ENCODE measurements at places on chromosomes 4 and X.

- DNase-seq, result no peak
Observed at GRCh38 chr4:152265149-152265621, 270.7 kb downstream of the FBXW7 start.

GRCh38 chr4:76576824-76577223 is 141.8 kb downstream of the SHROOM3 start:
- DNase-seq, result no peak

GRCh38 chr4:116590648-116591047 is 494.7 kb downstream of the TRAM1L1 start:
- no peak for DNase-seq

DNA sequence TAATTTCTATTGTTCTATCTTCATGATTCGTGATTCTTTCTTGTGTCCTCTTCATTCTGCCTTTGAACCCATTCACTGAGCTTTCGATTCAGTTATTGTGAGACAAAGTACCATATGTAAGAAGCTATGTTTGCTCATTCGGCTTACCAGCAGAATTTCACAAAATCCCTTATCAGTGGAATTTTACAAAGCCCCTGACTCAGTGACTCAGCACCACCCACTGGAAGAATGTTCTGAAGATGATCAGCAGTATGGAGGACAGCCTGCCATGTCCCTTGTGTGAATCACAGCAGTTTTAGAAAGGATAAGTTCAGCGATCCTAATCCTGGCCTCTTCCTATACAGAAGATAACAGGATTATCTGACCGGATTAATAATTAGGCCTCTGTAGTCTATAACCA is 5.8 kb upstream of the UXT start:
- DNase-seq, result no peak

- no peak for DNase-seq
Observed at GRCh38 chr4:41146196-41146595, 68.1 kb downstream of the APBB2 start.

DNA sequence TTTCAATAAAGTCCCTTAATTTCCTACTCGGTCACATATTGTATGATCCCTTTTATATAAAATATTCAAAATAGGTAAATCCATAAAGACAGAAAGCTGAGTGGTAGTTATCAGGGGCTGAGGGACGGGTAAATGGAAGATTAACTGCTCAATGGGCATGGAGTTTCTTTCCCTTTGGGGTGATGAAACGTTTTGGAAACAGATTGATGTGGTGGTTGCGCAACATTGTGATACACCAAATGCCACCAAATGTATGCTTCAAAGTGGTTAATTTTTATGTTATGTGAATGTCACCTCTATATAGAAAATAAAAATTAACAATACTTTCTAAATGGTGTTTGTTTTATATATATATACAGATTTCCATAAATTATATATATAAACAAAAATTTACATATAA is 15.0 kb upstream of the MAOB start:
- DNase-seq, result no peak

GRCh38 chr4:182905038-182905437 is 12.1 kb downstream of the DCTD start:
- DNase-seq, result no peak

DNA sequence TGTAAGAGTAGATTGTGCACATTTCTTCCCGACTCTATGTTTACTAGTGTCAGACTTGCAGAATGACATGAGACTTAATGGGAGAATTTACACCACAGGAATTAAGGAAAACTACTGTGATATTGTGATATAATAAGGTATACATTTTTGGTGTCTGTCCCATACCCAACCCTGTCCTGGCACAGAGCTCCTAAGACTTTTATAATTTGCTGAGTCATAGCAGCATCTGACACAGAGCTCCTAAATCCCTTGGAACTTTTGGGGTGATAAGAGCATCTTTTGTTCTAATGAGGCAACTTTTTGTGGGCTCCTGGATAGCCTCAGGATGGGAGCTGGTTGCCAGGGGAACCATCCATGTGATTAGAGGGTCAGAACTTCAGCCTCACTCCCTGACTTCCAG is 1607.0 kb downstream of the RPA4 start:
- DNase-seq, result no peak

GRCh38 chr4:141899103-141899502 is 262.7 kb downstream of the IL15 start:
- no peak for DNase-seq

DNA sequence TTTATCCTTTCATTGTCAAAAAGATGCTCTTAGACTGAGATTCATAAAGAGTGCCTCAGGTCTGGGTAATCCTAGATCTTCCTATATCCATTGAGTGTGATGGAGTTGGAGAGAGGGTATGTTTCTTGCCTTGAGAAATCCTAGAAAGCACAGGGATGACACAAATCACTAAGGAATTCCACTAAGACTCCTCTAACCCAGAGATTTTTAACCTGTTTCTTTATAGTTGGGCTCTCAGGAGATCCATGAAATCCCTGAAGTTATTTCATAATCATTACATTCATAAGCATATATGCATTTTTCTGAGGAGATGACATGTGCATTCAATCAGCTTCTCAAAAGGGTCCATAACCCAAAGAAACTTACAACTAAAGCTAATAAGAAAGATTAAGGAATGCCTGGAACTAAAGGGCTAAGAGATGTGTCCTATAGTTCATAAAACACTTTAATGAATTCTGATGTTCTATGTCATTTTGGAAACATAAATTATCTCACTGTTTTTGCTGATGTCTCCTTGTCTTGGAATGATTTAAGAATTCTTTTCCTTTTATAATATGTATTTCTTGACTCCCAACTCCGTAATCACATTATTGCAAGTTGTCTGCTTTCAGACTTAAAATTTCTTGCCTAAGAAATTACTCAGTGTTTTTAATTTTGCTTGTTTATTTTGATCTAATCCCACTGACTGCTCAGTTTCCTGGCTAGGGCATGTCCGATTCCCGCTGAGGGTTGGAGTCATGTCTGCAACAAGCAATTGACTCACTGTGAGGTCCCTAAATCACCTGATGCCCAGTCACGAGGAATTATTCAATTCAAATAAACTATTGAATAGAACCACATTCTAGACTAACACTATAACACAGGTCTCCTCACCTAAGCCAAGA is 2.8 kb upstream of the AMTN start:
- DNase-seq, result no peak

All from activated T-helper 1 cell treated with anti-CD3 and anti-CD28 coated beads, Interleukin-2, amount 50 U/mL, for 16 hours (primary cell).